MG63 (cell line): ENCODE measurements at places on chromosomes 11 and 22. TPM values are rescaled to one million over a fixed set of nuclear protein-coding genes. Genes with fewer than 3 reads are reported as not detected.

The EIF3M gene
- 416 and 548 TPM in 2 replicates for total RNA-seq

The CTTN gene
- total RNA-seq: 153 and 159 TPM in 2 replicates

The OR10G6 gene
- not detected in 2 replicates for total RNA-seq

The PANX3 gene
- not detected in 2 replicates for total RNA-seq

The SCN4B gene
- total RNA-seq: 0.23 and 0.35 TPM in 2 replicates

The SLC5A4 gene
- not detected in 2 replicates for total RNA-seq

The KCNJ11 gene
- not detected in 2 replicates for total RNA-seq

The NEFH gene
- total RNA-seq: not detected in 2 replicates

The MUC6 gene
- not detected in 2 replicates for total RNA-seq

DNA sequence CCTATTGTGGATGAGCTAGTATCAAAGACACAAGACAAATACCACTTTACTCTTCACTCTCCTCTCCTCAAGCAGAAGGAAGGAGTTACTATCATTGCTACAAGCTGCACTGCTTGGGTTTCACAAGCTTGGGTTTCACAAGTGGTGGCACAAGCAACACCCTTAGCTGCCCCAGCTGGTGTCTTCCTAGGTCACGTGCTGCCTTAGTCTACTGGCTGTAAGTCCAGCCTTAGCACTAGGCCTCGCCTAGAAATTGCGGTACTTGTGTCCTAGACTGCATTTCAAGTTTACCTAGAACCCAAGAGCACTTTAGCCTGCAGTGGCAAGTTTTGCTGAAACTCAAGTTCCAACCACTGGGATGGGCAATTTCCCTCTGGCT, 86.6 kb downstream of the EHF start:
- DNase-seq: no peak

DNA sequence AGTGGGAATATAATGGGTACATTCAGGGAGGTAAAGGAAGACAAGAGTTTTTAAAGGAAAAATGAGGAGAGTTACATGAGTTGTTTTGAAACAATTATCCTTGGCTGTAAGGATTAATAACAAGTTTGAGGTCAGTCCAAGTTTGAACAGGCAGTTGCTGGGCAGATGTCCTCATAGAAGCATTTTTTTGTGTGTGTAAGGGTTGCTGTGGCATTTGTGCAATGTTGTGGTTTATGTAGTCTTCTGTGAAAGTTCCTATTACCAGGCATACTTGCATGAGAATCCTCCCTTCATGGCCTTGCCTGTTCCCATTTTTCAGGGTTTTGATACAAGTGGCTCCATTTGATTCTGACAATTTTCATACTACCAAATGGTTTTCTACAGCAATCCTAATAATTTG, 400.2 kb downstream of the KCNA4 start:
- no peak for DNase-seq

- no peak for DNase-seq
Observed at GRCh38 chr22:49023879-49024774, 803.5 kb downstream of the BRD1 start.

- no peak for DNase-seq
Observed at GRCh38 chr22:42842658-42843370, 14.3 kb downstream of the ARFGAP3 start.

DNA sequence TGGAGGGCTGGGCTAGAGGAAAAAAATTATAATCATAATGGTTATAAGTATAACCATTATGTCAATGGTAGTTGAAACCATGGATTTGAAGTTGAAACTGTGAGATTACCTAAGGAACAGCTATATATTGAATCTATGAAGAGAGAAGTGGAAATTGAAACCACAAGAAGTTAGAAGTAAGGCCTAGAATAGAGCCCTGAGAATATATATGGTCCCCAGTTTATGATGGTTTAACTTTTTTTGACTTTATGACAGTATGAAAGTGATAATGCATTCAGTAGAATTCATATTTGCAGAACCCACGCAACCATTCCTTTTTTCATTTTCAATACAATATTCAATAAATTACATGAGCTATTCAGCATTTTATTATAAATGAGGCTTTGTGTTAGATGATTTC, 15.0 kb downstream of the AASDHPPT start:
- no peak for DNase-seq

DNA sequence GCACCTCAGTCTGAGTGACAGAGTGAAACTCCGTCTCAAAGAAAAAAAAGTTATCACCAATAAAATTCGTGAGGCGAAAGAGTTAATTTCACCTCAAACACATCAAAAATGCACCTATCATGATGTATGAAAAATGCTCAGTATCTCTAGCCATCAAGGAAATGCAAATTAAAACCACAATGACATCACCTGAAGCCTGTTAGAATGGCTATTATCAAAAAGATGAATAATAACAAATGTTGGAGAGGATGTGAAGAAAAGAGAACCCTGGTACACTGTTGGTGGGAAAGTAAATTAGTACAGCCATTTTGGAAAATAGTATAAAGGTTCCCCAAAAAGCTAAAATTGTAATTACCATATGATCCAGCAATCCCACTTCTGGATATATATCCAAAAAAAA, 23.6 kb downstream of the CHEK2 start:
- DNase-seq: no peak

- no peak for DNase-seq
Observed at GRCh38 chr11:130813638-130814037, 102.6 kb downstream of the SNX19 start.

DNA sequence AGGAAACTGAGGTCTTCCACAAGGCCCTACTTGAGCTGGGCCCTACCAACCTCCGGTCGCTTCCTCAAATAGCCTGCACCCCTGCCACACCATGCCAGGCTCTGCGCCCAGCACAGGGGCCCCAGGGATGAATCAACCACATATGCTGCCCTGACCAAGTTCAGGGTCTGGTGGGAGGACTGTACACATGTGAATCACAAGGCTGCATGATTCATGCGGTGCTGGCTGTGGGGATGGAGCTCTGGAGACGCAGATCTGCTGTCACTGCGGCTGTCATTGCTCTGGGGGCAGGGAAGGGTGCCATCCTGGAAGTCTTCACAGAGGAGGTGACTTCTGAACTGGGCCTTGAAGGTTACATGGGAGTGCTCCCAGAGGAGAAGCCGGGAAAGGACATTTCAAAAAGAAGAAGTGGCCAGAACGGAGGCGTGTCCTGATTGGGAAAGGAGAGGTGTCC, 21.5 kb downstream of the CYTH4 start:
- peak; percentile 91 for DNase-seq

DNA sequence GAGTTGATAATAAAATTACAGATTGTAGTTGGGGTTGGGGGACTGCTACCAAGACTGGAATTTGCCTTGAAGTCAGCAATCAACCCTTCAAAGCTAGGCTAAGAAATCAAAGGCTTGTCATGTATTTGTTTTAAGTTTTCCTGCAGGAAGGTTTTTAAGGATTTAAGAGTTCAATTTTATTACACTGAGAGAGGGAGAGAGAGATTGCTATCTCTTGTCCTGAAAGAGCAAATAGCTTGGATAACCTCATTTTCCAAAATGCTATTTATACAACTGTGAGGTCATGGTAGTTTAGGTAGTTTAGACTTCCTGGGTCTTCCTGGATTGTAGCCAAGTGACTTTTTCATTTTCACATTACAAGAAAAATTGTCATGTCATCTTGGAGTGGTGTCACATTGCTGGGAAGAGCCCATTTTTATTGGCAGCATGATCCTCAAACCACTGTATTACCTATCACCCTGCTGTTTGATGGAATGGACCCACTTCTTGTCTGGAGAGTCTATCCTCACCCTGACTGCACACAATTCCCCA, 10.1 kb upstream of the PRSS23 start:
- no peak for DNase-seq

- peak; percentile 72 for DNase-seq
Observed at GRCh38 chr11:114017723-114018122, 41.8 kb upstream of the ZBTB16 start.

DNA sequence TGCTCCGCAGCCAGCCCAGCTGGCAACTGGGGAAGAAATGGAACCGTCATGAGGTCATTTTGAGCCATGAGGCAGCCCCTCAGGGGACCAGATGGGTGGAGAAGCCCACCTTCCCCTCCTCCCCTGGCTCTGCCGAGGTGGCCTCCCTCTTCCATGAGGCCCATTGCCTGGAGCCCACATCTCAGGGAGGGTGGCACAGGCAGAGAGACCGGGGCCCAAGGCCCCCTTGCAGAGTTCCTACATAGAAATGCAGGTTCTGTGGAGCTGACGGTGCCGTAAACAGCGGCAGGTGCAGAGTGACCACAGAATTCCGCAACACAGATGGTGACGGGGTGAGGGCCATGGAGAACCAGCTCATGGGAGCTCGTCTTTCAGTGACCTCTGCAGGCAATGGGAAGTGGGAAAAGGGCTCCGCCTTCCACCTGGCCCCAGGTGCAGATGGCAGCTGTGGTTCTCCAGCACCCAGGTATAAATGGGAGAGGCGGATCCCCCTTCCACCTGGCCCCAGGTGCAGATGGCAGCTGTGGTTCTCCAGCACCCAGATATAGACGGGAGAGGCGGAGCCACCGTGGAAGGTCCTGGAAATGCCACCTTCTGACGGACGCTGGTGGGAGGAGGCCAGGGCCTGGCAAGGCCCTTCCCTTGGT, 765.4 kb downstream of the BRD1 start:
- DNase-seq: no peak

- no peak for DNase-seq
Observed at GRCh38 chr11:10460611-10461275, 5.7 kb downstream of the AMPD3 start.

DNA sequence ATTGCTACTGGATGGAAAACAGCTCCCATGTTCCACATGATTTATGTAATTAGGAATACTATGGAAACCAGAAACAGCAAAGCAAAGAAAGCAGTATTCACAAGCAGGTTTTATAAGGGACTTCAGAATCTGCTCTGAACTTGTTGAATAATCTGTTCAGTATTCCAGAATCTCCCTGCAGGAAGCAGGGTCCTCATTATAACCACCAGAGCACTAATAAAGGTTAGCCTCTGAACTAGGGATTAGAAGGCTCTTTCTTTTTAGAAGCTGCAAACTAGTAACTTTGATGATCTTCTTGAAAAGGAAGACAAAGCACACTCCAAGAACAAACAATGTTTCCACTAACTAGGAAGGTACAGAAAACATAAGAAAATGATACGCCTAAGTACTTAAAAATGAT, 125.8 kb downstream of the DCDC1 start:
- DNase-seq: no peak

- no peak for DNase-seq
Observed at GRCh38 chr11:120738516-120739046, 227.0 kb downstream of the GRIK4 start.

DNA sequence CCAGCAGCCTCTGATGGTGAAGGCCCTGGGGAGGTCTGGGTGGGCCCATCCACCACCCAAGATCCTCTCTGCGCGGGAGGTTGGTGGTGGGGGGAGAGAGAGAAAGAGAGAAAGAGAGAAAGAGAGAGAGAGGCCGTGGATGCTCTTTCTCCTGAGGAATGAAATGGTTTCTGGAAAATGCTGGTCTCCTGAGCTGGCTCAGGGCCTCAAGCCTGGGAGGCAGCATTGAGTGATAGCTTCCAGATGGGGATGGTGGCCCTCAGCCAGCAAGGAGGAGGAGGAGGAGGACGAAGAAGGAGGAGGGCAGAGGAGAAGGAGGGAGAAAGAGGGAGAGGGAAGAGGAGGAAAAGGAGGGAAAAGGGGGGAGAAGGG, 4.6 kb downstream of the TSPAN32 start:
- DNase-seq: peak; percentile 89

- no peak for DNase-seq
Observed at GRCh38 chr11:123494195-123495050, 64.4 kb downstream of the GRAMD1B start.

GRCh38 chr11:16925561-16926065, 88.6 kb downstream of the PLEKHA7 start:
- DNase-seq: peak; percentile 1

GRCh38 chr11:64872790-64873488, 5.5 kb downstream of the EHD1 start:
- no peak for DNase-seq

DNA sequence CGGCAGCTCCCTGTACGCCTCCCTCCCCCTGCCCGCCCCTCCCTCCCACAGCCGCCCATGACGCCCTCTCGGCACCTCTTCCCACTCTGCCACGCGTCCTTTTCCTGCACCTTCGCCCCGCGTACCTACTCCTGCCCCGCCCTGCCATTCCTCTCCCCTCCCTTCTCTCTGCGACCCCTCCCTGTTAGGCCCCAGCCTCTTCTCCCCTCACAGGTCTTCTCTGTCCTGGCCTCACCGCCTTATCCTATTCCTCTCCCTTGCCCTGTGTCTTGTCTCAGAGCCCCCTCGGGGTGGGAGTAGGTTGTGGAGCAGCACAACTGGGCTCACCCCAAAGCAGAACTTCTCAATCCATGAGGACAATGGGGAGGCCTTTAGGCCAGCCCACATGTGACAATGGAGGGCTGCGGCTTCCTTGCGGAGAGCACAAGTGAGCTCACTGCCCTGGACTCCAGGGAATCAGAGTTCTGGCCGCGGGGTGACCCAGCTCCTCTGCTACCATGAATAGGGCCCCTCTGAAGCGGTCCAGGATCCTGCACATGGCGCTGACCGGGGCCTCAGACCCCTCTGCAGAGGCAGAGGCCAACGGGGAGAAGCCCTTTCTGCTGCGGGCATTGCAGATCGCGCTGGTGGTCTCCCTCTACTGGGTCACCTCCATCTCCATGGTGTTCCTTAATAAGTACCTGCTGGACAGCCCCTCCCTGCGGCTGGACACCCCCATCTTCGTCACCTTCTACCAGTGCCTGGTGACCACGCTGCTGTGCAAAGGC, 539 bp downstream of the SLC35C1 start:
- DNase-seq: peak; percentile 48

- no peak for DNase-seq
Observed at GRCh38 chr22:19044381-19044780, 77.8 kb downstream of the DGCR2 start.

- DNase-seq: peak; percentile 80
Observed at GRCh38 chr11:59550842-59551658, 39.7 kb downstream of the OR4D9 start.

GRCh38 chr11:32425761-32426160, 9.6 kb downstream of the WT1 start:
- DNase-seq: no peak

DNA sequence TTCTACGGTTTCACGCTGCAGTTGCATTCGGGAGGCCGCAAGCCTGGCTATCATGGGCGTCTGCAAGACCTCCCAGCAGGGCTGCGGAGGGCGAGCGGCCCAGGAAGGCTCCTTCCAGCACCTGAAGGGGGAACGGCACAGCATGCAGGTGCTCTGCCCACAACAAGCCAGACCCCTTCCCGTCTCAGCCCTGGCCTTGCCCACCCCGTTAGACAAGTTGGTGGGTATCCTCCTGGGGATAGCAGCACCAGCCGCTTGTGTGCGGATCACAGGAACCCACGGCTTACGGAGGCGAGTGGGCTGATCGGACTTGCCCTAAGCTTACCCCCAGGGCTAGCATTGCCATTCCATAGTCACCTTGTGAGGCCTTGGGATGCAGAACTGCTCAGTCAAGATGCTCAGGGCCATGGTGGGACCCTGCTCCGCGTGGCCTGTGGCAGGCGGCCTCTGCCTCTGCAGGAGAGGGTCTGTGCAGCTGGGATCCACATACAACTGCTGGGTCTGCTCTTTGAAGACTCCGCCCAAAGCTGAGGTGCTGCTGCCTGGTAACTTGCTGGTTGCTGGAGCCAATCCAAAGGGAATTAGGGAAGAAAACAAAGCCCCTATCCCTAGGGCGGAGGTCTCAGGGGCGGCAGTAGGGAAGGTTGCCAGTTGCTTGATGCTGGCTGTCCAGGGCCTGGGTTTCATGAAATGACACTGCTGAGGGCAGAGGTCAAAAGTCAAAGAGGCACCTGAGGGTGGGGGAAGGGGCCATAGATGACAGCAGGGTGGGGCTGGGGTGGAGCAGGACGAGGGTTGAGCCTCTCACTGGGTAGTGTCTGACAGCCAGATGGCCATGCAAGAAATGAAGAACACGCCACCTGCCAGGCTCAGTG, 1.4 kb upstream of the OSBPL5 start:
- no peak for DNase-seq
